T-helper 9 cell (primary cell): ENCODE measurements at places on chromosomes 1 and 21.
A peak's percentile ranks its signal among the peaks of the same experiment; 100 is the strongest.

DNA sequence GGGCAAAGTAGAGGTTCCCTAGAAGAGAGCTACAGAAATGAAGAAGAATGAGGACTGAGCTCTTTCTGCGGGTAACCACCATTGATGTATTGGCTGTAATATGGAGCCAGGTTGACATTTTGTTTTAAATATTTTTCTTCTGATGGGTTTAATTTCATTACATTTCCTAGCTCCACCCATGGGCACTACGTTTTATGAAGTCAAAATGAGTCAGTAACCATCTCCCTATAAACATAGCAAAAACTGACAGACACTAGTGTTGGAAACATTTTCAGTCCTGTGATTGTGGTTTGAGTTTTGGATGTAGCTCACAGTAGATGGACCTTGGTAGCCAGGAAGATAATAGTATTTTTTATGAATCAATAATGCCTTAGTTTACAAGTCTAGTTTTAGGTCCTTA, 470.4 kb upstream of the B3GALT2 start:
- no peak for DNase-seq

GRCh38 chr21:31343680-31344480, at the start of gene TIAM1:
TSS of gene TIAM1 (minus strand) at chr21:31344261. CDS start at chr21:31266972, 77,289 bp downstream.
- no peak for DNase-seq

DNA sequence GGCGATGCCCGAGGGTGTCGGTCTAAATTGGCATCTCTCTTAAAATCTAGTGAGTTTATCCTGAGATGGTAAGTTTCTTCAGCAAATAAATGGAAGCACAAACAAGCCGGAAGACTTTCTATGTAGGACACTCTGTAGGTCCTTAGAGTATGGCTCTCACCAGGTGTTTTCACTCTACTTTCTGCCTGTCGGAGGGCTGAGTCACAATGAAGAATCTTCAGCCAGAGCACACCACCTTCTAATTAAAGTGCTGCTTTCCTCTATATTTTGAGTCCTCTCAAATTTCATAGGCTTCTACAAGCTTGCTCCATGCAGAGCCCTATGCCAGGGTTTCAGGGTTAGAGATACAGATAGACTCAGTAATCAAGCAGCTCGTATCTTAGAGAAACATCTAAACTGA, 27.1 kb downstream of the KCNK1 start:
- DNase-seq = no peak

DNA sequence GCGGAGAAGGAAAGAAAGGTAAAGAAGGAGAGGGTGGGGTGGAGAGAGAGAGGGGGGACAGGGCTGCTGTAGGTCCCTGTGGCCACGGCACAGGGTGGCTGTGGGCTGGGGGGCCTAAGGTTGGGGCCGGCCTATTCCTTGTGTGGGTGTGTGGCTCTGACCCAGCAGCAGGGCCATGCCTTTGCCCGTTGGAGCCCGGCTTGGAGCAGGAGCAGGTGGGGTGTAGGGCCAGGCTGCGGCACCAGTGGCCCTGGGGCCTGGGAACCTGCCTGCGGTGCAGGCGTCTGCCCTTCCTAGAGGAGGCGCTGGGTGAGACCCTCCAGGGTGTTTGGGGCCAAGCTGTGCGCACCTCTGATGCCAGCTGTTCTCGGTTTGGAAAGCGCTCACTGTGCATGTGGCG, 19.7 kb upstream of the SUMO3 start:
- DNase-seq = no peak

DNA sequence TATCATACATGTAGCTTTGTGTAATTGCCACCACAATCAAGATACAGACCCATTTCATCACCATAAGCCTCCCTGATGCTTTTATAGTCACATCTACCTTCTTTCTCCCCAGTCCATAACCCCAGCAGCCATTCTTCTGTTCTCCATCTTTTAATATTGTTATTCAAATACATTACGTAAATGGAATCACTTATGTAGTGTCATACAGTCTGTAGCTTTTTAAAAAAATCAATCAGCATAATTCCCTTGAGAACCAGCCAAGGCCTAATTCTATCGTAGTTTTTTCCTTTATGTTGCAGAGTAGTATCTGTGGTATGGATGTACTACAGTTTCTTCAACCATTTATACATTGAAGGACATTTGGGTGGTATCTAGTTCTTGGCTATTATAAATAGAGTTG, 31.6 kb upstream of the WDR26 start:
- DNase-seq = no peak

- DNase-seq = no peak
Measured at GRCh38 chr1:30791868-30792267, 34.3 kb upstream of the LAPTM5 start.

DNA sequence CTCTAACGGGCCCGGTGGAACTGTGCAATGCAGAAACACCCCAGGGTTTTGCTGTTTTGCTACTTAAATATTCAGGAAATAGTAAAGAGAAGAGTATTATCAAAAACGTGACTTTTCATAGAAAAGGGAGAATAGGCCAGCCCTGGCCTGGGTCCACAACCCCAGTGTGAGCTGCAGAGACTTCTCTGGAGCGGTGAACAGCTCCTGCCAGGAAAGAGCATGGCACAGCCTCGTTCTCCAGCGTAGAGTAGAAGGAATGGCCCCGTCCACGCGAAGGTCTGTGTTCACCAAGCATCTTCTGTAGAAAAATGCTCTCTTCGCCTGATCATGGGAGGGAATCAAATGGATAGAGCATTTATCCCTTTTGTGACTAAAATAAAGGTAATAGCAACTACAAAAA, 51.4 kb downstream of the PDE9A start:
- DNase-seq = no peak

DNA sequence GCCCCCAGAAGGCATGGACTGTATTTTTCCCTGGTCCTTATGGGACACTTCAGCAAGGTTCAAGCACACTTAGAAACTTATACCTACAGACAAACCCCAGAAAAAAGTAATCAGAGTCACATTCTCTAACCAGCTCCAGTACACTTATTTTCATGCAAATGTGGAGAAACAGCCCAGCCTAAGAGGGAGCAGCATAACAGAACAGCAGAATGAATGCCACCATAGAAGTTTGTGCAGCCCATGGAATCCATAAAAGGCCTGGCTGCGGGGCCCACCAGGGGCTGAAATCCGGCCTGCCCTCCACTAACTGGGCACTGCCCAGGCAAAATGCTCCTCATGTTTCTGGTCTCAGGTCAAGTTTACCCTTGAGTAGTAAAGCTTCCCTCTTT, 60.4 kb upstream of the ATP1A1 start:
- DNase-seq = no peak

- DNase-seq = no peak
Measured at GRCh38 chr1:233097959-233098580, 147.7 kb downstream of the NTPCR start.

- DNase-seq = no peak
Measured at GRCh38 chr1:110390096-110390495, 730 bp downstream of the SLC16A4 start.

GRCh38 chr1:200409203-200409760, 554 bp downstream of the ZNF281 start:
- DNase-seq = peak; percentile 31

- no peak for DNase-seq
Measured at GRCh38 chr21:45990741-45991605, 9.4 kb downstream of the COL6A1 start.

GRCh38 chr1:68495968-68496679, 758 bp downstream of the DEPDC1 start:
- no peak for DNase-seq

DNA sequence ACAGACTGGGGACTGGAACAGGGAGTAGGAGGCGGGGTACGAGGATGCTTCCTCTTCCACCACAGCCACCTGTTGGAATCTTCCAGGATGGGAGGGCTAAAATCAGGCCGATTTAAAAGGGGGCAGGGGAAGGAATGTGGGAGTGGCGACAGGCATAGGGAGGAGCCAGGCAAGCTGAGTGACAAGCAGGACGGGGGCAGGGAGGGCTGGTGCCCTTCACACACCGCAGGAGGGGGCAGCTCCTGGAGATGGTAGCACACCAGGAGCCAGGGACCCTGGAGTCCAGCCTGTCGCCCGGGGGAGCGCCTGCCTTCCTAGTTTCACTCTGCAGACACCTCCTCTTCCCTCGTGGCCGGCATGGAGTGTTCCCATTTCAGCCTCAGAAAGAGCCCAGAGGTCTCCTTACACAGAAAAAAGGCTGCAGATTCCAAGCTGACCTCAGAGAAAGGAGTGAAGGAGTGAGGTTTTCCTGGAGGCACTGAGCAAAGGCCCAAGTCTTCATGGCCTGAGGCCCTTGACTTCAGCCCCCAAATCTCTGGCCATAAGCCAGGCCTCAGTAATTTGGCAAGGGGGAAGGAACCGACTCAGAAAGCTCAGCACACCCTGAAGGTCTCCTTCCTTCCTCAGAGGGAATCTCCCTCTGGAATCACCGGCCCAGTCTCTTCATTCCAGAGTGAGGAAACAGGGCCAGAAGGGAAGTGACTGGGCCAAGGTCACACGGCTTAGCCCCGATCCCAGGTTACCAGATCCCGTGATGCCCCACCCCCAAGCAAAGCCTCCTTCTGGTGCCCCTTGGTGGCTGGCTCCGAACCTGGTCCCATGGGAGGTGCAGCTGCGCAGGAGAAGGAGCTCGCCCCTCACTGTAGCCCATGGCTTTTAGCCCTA, 8.1 kb downstream of the BLACAT1 start:
- DNase-seq = no peak

DNA sequence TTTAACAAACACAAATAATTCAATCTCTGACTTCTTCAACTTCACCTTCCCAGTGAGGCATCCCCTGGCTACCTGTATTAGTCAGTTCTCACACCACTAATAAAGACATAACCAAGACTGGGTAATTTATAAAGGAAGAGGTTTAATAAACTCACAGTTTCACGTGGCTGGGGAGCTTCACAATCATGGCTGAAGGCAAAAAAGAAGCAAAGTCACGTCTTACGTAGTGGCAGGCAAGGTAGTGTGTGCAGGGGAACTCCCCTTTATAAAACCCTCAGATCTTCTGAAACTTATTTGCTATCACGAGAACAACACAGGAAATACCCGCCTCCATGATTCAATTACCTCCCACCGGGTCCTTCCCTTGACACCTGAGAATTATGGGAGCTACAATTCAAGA, 478.5 kb downstream of the ADGRL2 start:
- no peak for DNase-seq

- no peak for DNase-seq
Measured at GRCh38 chr1:178020968-178021640, 51.2 kb upstream of the SEC16B start.

DNA sequence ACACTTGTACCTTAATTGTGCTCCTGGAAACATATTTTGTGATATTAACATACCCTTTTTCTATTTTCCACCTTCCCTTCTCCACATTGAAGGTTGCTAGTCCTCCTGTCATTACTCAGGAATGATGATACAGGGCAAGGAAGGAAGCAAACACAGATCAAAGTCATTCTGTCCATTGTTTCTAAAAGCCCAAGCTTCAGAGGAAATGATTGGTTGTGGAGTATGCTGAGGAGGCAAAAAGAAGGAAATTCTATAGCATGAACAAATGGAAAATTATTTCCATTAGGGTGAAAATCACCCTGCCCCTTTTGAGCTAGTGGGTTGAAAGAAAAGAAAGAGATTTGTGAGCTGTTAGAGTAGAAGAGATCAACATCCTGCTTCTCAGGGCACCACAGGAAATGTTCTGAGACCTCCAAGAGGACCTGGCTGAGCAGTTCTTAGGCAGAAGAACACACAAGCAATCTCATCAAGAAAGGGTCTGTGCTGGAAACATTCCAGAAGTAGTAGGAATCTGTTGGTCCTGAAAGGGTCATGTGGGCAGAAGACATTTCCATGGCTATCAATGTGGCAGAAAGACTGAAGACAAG, 29.0 kb upstream of the PRRX1 start:
- no peak for DNase-seq

- DNase-seq = no peak
Measured at GRCh38 chr1:165288350-165289120, 68.0 kb downstream of the LMX1A start.
